ENCODE measurements at places on chromosomes 7 and 10. TPM values are rescaled to one million over a fixed set of nuclear protein-coding genes. Genes with fewer than 3 reads are reported as not detected.

DNA sequence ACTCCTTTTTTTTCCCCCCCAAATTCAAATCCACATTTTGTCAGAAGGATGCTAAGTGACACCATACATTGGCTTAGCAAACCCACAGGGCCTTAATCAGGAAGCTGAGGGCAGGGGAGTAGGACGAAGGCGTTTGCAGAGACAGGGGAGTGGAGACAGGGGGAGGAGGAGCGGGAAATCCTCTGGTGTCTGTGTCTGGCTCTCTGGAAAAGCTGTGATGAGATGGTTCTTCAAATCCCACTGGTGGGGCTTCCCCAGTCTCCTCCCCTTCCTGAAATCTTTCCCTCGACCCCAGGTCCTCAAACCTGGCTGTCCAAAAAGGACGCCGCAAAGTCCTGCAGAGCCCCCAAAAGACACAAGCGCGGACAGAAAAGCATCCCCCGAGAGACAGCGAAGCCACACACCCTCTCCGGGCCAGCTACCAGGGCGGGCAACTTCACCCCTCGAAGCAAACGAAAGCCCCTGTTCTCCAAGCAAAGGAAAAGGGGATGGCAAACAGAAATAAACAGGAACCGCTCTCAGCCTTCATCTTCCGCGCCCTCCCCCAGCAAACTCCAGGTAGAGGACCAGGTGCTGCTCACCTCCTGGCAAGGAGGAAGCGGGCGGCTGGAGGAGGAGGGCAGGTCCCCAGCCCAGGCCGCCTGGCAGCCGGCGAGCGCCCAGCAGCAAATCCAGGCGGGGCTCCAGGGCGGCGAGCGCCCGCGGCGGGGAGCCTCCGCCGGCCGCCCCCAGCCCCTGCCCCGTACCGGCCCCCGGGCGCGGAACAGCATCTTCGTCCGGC is 520 bp downstream of the ELAPOR2 start:
- no peak for DNase-seq

GRCh38 chr10:3023892-3024291 is 43.5 kb upstream of the PFKP start:
- DNase-seq = no peak

GRCh38 chr10:101939008-101939648 is 95.5 kb upstream of the KCNIP2 start:
- DNase-seq = peak; percentile 23

- DNase-seq = no peak
Observed at GRCh38 chr7:115217373-115217772, 295.5 kb downstream of the MDFIC start.

TMEM196 gene
- 0.09 TPM for total RNA-seq

CPA1 gene
- not detected for total RNA-seq

- DNase-seq = no peak
Observed at GRCh38 chr7:36025190-36025589, 127.9 kb upstream of the EEPD1 start.
